ENCODE measurements at places on chromosomes 3 and 15.

- DNase-seq, result no peak
These were observed 14.6 kb downstream of the TRAIP start for GRCh38 chr3:49841806-49842205.

GRCh38 chr3:50675179-50676030 is 678 bp downstream of the DOCK3 start:
- DNase-seq, result peak; percentile 58

DNA sequence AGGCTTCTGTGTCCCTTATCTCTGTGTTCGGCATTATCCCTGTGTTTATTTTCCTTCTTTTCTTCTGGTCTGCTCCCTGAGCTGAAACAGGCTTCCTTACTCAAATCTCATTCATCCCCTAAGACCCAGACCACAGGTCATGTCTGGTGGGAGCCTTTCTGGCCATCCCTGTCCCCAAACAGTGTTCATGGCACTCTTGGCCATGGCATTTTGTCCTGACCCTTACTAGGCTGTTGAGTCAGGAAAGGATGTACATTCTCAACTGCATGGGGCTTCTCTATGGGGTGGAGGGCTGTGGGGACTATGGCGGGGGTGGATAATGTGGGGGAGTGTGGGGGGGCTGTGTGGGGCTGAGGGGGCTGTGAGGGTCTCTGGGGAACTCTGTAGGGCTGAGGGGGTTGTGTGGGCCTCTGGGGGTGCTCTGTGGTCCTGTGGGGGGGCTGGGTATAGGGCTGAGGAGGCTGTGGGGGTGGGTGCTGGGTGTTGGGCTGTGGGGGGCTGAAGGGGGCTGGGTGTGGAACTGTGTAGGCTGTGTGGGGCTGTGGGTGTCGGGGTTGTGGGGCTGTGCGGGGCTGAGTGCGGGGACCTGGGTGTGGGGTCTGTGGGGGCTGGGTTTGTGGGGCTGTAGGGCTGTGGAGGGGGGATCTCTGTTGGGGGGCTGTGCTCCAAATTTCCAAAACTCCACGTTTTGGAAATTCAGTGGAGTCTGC is 64.3 kb downstream of the KLF13 start:
- DNase-seq, result no peak

DNA sequence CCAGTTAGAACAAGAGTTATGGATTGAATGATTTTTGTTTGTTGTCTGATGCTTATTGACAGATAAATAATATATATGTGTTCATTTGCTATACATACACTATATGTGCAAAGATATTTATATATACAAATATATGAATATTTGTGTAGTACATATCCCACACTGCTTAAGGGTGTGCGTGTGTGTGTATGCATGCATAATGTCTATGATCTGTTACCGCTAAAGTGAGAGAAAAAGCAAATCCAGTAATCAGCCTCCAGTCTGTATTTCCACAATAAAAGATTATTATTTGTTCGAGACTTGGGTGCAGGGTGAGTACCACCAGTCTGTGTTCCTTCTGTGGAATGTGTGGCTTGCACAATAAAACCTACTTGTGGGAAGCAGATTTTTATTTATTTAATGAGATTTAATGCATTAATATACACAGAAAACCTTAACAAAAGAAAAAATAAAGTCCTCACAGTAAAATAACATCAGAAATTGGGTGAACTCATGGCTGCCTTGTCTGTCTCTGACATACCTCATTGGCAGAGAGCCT is 366.0 kb upstream of the TBL1XR1 start:
- no peak for DNase-seq

GRCh38 chr15:58506783-58507668 is 75.2 kb downstream of the LIPC start:
- DNase-seq, result no peak

GRCh38 chr15:70199124-70199482 is 101.4 kb upstream of the TLE3 start:
- no peak for DNase-seq

- DNase-seq, result no peak
These were observed 52.6 kb upstream of the AKAP13 start for GRCh38 chr15:85327820-85328219.

GRCh38 chr3:153370680-153371079 is 208.7 kb downstream of the RAP2B start:
- DNase-seq, result no peak

Measured in CD4-positive, alpha-beta T cell (primary cell).